ENCODE measurements at places on chromosomes 1 and 21.

DNA sequence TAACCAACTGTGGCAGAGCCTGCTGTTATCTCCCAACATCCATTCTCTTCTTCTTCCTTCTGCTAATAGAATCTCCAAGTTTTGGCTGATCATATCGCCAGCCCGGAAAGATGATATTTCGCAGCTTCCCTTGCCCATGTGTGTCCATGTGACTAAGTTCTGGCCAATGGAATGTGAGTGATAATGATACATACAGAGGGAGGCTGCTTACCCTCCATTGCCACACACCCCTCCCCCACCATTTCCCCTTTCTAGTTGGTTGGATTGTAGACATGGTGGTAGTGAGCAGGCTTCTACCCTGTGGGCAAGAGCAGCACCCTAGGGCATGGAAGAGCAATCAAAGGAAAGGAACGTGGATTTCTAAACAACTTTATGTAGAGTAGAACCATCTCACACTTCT lies 48.8 kb downstream of the SLC9C2 start:
- no peak for DNase-seq

DNA sequence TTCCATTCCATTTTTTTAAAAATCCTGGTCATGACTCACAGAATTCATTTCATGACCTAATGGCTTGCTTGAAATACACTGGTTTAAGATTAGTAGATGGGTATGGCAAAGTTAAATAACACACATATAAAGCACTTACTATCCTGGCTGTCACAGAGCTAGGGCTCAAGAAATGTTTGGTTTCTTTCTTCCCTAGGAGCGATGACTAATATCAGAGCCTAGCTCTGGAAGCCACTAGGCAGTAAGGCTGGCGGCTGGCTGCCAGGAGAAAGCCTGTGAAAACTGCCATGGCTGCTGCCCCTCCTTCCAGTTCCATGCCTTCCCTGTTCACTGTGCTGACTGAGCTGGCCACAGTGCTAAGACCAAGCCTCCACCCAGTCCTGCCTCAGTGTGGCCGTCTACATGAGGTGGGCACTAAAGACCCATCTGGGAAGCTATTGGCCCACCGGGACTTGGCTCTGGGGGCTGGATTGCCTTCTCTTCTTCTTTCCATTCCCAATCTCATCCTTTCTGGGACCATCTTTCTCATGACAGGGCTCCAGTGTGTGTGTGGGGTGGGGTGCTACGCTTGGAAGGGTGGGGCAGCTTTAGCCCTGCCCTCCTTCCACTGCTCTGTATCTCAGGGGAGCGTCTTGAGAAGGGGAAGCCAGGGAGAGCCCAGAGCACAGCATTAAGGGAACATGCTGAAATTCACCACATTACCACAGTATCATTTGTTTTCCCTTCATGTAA lies 10.8 kb upstream of the ASCL5 start:
- DNase-seq, result no peak

DNA sequence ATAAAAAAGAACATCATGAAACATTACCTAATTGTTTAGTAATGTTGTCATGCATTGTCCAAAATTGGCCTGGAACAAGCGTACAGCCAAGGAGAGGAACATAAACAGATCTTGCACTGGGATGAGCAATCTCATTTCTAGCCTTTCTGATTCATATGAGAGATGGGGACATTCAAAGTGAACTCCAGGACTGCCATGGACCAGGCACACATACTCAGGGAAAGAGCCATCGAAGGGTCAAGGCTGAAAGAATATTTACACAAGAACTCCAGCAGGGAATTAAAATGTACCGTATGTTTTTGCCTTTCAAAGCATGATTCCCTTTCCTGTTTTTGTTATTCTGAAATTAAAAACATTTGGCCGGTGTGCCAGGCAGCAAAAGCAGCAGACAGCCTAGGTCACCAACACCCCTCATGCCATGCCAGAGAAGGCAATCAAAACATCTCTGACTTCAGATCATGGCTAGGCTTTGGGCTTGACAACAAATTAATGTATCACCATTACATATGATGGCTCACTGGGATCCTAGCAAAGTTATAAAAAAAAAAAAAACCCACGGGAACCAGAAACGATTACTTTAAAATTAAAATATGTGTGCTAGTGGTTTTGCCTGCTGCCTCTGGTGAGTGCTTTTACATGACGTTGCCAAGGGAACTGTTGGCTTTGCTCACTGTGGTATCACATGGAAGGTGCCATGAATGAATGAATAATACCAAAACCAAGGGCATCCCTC lies 159.8 kb downstream of the TGFBR3 start:
- DNase-seq, result no peak

DNA sequence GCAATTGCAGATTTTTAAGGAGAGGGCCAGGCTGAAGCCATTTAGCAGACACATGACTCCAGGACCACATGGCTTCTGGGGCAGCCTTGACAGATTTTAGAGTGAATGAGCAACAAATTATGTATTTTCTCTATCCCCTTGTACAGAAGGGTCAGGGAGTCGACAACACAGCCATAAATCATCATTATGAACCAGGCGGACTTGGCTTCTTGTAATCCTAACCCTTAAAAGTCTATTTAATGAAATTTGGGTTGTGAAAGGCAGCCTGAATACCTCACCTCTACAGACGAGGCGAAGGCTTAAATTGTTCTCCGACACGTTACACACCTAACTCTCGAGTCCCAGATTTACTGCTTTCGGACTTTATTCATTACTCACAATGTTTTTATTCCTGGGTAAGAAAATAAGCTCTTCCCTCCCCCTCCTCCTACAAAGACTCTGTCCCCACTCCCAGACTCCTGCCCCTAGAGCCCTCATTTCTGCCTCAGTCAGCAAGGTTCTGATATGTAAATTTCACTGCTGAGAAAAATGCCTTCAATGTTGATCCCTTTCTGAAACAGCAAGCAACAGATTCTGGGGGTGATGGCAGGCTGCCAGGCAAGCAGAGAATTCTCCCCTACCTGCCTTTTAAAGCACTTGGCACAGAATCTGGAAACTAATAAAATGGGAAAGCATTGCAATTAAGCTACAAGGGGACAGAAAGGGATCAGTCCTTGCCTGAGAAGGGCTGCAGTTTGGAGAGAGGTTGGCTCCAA lies 51.6 kb downstream of the PLPP3 start:
- no peak for DNase-seq

GRCh38 chr1:206511362-206512057 lies 4.2 kb downstream of the RASSF5 start:
- DNase-seq, result no peak

DNA sequence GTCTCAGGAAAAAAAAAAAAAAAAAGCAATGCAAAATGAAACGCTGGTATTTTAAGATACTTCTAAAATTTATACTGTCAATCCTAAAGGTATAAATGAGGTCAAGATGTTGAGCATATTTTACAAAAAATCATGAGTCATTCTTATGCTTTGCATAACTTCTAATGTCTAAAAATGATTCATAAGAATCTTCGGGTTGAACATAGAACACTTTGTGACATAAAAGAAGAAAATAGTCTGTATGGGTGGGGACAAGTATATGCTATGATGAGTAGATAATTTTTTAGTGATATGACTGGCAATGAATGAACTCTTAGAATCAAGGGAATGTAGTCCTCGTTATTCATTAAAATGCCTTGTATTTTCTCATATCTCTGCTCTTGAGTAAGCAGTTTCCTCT lies 416.9 kb upstream of the USP24 start:
- DNase-seq, result no peak

DNA sequence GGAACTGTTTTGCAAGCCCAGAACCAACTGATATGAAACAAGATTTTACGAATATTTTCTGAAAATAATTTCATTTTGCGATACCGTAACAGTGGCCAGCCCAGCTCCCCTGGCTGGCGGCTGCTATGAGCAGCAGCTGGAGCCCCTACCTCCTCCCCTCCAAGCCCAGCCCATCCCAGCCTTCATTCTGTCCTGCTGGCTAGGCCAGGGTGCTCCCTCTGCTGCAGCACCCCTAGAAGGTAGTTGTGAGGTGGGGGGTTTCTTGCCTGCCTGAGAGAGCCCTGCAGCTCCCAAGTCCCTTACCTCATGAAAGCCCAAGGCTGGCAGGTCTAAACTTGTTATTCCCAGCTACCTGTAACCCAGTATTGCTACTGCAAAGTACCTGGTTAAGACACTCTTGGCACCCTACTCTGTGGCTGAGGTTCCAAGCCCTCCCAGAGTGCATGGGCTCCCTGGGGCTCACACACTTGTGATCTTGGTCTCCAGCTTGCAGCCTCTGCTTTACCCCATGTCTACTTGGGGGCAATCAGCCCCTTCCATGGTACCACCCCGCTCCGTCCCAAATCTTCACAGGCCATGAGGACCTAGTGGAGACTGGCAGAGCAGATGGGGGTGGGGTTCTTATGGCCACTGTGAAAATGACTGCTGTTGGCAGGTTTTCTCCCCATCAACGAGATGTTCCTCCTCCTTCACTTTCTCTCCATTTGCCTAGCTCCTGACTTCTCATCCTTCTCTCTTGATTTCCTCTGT lies 239.8 kb downstream of the TRABD2B start:
- no peak for DNase-seq

- no peak for DNase-seq
Observed at GRCh38 chr1:48588061-48588460, 116.1 kb upstream of the SPATA6 start.

DNA sequence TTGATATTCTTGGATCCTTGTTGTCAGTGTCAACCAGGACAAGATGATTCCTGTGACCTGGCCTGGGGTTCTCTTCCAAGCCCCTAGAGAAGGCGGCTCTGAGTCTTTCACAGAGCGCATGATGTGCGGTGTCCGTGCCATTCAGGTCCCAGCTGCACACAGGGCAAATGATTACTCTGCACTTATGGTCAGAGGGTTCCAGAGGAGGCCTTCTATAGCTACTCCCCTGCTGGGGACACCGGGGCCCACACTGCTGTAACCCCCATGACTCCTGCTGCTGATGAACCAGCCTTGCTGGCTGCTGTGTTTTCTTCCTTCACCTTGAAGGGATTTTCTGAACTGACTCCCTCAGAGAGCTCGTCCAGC lies 1.5 kb downstream of the PTGFRN start:
- no peak for DNase-seq

DNA sequence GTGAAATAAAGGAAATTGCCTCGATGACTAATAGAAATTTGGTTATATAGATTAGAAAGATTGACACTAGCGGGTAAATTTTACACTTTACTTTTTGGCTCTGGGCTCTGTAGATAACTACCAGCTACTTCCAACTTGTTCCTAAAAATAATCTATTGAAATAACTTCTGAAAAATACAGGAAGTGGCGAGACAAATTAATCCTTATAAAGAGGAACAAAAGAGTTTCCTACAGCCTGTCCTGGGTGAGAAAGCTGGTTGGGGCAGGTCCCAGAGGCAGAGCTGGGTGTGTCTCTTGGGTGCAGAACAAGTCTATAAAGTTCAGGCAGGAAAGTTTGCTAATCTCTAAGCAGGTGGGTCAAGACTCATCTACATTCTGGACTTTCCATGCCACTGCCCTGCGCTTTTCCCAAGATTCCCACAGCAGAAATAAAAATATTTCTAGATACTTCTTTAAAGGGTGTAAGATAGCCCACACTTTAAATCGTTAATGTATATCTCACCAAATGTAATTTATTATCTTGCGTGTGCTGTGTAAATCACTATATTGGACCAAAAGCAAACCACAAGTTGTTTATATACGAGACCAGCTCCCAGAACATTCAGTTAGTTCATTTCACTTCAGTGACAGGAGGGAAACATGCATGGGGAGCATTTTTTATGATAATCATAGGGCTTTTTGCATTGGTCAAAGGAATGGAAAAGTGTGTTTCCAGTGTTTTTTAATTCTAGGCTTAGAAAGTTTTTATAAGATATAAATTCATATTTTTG lies 70.1 kb upstream of the NRIP1 start:
- DNase-seq, result no peak

DNA sequence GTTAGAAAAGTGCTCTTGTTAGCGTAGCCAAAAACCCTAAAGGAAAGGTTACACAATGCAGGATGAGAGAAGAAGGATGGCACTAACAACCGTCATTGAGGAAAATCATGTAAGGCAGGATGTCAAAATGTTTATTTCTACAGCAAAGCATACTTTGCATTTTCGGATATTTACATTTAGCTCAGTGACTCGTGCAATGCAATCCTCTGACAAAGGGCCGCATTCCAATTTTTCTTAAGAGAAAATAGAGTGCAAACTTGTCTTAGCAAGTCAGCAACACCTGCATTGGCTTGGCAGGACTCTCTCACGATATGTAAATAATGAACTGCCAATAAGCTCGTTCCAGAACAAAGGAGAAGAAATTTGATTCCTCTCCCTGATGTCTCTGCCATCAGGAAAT lies 33.3 kb downstream of the TIAM1 start:
- DNase-seq, result no peak

- no peak for DNase-seq
Observed at GRCh38 chr1:156006666-156007376, 13.9 kb downstream of the SSR2 start.

DNA sequence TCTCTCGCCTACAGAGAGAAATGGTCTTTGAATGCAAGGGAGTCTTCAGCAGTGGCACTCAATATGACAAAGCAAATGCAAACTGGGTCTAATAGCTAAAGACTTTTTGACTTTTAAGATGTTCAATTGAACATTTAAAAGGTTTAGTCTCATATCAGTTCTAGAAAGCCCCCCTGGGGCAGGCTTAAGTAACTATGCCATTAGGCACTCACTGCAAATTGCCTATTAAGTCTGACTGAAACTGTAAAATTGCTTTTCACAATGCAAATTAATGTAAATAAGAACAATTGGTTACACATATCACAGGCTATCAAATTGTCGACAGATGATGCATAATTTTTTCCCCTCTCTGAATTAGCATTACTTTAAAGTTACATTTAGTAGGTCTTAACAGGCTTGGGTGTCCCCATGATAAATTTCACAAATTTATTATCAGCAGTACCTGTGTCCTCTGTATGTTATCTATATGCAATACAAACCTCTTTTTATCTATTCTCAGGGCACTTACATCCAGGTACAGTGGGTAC lies 329.1 kb downstream of the LRRIQ3 start:
- DNase-seq, result no peak

GRCh38 chr1:20469406-20470076 lies 16.5 kb downstream of the CAMK2N1 start:
- DNase-seq, result no peak

DNA sequence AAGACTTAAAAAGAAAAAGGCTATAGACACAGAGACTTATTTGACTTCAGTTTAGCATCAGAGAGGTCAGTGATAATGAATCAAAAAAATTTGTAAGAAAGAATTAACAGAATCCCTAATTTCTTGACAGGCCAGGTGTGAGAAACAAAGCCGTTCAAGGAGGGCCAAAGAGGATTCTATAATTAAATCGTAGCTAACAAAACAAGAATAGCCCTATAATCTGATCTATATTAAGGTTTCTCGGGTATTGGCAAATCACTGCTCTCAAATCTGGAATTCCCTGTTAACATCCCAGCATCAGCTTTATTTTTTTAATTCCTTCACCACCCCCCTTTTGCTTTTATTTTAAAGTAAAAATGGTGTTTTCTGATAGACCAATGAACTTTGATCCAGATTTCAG lies 60.3 kb downstream of the PUM1 start:
- DNase-seq, result no peak
